Fibroblast of skin of scalp (primary cell): ENCODE measurements at places on chromosomes 1 and 21.
A peak's percentile ranks its signal among the peaks of the same experiment; 100 is the strongest.

GRCh38 chr1:29793101-29793546 lies 556.8 kb downstream of the PTPRU start:
- DNase-seq, result peak; percentile 83

- peak; percentile 62 for DNase-seq
These were observed 7.5 kb downstream of the TNFSF18 start for GRCh38 chr1:173043253-173043652.

GRCh38 chr1:29260531-29260930 lies 24.2 kb downstream of the PTPRU start:
- no peak for DNase-seq

- no peak for DNase-seq
These were observed 3.3 kb downstream of the CASZ1 start for GRCh38 chr1:10793129-10793651.

GRCh38 chr1:31394584-31395193 lies 18.3 kb upstream of the SERINC2 start:
- DNase-seq, result peak; percentile 67

DNA sequence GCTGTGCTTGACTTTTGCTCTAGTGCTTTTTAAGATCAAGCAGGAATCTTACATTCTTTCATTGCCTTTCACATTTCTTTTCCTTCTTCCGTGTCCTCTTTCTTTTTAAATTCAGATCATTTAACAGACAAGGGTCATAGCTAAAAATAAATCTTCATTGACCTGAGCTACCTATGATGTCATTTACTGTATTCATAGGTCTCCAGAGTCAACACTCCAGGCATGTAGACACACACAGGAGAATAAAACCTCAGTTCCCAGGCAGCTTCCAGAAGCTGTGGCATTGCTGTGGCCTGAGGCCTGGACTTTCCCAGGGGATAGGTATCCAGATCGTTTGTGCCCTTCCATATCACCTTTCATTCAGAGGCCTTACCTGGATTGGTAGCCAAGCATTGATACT lies 38.5 kb upstream of the ENAH start:
- peak; percentile 64 for DNase-seq

GRCh38 chr1:64563958-64564565 lies 94.1 kb downstream of the CACHD1 start:
- DNase-seq, result no peak

GRCh38 chr21:39807738-39808137 lies 59.5 kb upstream of the PCP4 start:
- no peak for DNase-seq

DNA sequence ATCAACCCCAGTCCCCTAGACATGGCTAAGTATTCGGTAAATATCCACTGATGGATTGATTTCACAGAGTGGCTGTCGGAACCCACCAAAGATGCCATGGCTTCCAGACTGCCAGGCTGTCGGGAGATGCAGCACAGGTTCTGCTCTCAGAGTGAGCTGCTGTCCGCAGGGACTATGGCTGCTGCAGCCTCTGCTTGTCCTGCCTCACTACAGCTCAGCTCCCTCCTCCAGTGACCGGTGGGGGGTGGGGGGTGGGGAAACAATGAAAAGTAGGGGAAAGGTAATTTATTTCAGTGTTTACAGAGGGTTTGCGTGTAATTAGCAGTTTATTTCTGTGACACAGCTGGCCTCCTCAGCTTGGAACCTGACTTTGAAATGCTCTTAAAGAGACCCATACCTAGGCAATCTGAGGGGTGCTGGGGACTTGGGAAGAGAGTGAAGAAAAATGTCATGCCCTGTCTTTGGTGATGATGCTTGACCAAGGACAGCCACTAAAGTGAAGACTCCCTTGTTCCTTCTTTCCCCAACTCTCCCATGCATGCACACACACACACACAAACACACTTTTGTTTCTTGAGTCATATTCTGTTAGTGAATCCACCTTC lies 109.0 kb downstream of the CACNA1E start:
- no peak for DNase-seq

- no peak for DNase-seq
These were observed 12.0 kb downstream of the ZFYVE9 start for GRCh38 chr1:52153898-52154297.

DNA sequence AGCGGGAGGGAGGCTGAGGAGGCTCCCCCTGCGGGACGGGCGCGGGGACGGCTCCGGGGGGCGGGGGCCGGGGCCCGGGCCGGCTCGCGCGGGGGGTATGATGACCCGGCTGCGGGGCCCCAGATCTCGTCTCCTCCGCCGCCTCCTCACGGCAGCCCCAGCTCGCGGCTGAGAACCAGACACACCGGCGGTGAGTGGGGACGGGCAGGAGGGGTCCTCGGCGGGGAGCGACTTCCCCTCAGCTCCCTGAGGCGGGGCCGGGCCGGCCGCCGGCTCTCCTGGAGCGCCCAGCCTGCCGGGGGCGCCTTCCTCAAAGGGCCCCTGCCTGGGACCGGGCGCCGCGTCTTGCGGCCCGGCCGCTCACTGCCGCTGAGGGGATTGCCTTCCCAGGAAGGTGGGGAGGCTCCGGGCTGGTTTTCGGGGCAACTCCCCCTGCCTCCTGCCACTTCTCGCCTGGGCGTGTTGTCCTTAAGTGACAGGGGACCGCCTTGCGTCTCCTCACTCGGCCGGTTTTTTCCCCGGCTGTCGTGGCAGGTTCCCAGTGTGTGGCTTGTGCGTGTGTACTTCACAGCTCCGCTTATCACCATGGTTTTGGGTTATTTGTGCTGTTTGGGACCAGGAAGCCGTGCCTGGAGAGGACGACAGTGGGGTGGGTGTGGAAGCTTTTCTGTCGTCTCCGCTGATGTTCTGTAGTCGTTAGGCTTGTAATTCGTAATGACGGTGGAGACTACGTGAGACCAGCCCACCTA lies 800 bp downstream of the HIPK1 start:
- DNase-seq, result peak; percentile 14

DNA sequence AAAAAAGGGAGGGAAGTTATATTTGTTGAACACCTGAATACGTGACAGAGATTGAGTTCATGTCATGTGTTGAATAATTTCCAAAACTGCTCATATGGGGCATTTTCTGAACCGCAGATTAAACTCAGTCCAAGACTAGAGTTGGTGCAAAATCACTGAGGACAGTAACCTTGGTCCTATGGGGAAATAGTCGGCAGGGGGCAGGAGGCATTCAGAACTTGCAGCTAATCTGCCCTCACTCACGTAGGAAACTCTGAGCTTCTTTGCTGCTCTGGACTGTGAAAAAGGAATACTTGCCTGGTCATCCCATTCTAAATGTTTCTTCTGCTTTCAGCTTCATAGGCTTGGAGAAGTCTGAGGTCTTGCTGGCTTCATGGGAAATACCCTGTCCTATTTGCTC lies 228.3 kb upstream of the ZP4 start:
- no peak for DNase-seq

DNA sequence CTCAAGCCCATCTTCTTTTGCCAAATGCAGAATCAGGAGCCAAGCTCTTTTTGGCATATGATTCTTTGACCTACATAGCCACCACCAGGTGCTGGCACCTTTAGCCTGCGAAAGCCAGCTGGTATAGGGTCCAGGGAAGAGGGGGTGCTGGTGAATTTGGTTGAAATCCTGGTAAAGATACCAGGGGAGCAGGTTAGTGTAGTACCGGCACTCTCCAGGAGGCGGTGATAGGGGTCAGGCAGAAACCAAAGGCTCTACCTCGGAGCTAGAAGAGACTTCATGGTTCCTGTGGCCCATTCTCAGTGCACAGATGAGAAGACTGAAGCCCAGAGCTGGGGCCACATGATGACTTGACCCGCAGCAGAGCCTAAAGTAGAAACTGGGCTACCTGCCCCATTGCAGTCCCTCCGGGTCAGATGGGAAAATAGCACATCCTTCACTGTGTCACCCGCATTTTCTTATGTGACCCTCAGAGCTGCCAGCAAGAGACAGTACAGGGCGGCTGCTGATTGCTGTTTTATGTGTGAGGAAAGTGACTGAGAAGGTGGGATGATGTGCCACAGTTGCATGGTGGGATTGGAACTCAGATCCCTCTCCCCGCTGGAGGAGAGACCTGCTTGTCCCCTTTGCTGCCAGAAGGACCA lies 36.0 kb upstream of the IL19 start:
- peak; percentile 27 for DNase-seq

DNA sequence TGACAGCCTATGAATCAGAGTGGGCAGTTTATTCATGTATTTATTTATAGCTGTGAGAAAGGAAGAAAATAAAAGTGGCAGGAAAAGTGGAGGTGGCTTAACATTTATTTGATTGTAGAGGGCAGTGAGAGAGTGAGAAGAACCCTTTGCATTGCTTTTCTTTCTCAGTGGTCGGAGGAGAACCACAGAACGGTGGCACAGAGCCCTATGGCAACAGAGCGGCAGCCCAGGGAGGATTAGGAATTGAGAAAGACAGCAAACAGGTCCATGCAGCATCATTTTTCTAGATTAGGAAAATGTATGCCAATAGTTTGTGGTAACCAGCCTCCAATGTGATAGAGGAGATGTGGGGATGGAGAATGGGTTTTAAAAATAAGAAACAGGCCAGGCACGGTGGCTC lies 53.1 kb downstream of the NMNAT2 start:
- no peak for DNase-seq

GRCh38 chr1:39501666-39502065 lies 10.2 kb downstream of the BMP8A start:
- DNase-seq, result peak; percentile 58

DNA sequence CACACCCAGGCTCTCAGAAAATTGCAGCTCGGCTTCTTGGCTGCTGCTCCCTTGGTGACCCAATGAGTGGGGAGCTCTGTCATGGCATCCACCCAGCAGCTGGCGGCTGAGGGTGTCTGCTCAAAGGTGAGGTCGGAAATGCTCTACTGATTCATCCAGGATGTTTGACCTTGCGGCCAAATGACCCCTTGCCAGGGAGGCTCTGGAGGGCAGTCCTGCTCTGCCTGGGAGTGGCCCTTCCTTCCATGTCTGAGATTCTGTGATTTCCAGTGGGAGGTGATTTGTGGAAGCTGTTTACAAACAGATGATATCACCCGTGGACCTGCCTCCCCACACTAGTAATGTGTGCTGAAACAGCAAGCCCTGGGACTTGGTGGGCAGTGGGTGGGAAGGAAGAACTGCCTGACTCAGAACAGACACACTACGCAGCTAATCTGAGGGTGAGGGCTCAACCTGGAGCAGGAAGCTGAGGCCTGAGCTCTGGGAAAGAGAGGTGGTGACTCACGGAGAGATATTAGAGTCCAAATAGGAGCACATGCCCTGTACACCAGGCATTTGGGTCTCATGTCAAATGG lies 3.0 kb downstream of the CRCT1 start:
- no peak for DNase-seq

DNA sequence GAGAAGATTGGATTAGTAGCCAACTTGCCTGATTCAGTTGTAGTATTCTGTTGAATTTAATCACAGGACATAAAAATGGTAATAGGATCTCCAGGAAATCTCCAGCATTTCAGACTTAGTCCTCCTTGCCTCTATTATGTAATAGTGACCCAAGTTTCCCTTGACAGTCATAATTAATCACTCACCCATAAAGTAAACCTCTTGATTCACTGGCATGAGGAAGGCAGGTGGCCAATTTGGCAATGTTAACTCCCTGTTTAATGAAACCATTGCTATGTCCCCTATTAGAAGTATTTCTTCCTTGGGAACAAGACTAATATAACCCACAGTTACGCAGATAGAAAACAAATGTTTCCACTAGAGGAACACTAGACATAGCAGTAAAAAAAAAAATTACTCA lies 604.8 kb upstream of the CXADR start:
- no peak for DNase-seq
